ENCODE measurements at places on chromosomes 11 and 22. TPM values are rescaled to one million over a fixed set of nuclear protein-coding genes. Genes with fewer than 3 reads are reported as not detected.
A peak's percentile ranks its signal among the peaks of the same experiment; 100 is the strongest.

The RAB38 gene
- not detected for total RNA-seq

DNA sequence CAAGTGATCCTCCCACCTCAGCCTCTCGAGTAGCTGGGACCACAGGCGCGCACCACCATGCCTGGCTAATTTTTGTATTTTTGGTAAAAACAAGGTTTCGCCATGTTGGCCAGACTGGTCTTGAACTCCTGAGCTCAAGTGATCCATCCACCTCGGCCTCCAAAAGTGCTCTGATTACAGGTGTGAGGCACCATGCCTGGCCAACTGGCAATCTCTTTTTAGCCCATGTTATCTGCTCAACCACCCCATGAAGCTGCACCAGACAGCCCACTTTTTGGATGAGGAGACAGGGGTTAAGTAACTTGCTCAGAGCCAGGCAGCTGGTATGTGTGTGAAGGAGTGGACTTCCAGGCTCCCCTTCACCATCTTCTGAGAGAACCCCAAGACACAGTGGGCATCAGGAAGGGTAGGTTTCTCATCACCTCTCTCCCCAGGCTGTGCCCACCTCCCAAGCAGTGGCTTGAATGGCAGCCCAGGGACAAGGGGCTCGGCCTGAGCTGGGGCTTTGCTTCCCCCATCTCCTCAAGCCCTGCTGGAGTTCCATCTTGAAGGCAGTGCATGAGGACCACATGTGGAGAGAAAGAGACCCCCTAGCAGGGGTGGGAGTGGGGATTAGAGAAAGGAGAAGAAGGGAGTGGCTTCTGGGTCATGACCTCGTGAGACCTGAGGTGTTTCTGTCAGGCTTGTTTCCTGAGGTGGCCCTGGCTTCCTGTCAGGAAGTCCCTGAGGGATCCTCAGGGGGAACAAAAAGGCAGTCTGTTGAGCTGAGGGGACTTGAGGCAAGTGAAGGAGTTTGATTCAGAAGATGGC is 87.5 kb upstream of the PARVA start:
- H3K36me3 ChIP-seq = no peaks in the 10 kb centered on the region
- DNase-seq = no peak
- no peak overlapping the region for H3K27ac ChIP-seq
- H3K27me3 ChIP-seq = no peaks in the 10 kb centered on the region
- no peak overlapping the region for H3K4me3 ChIP-seq
- peaks cover 41% of the 10 kb centered on the region for H3K4me1 ChIP-seq

The IRAG1 gene
- total RNA-seq = 0.29 TPM

The OR5P2 gene
- total RNA-seq = not detected

- H3K27ac ChIP-seq = no peak overlapping the region
- H3K4me3 ChIP-seq = no peak overlapping the region
- DNase-seq = no peak
Observed at GRCh38 chr22:48436201-48436931, 1391.3 kb downstream of the BRD1 start.

DNA sequence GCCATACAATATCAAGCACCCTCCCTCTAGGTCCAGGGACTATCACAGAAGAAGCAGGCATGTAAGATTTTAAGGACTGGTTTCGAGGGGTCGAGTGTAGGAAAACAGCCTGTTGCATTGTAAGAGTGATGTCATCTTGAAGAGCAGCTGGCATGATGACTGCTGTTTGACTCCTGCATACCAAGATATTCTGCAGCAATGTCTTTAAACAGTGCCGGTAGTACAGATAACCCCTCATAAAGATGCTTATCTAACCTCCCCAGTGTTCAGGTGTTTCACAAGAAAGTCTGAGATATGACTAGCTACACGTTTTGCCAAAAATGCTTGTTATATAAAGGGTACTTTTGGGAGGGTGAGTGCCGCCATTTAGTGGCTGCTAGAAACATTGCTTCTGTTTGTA is 12.0 kb downstream of the FAM111A start:
- H3K27me3 ChIP-seq = no peaks in the 10 kb centered on the region
- DNase-seq = peak; percentile 7
- no peak overlapping the region for H3K4me3 ChIP-seq
- no peak overlapping the region for H3K27ac ChIP-seq

DNA sequence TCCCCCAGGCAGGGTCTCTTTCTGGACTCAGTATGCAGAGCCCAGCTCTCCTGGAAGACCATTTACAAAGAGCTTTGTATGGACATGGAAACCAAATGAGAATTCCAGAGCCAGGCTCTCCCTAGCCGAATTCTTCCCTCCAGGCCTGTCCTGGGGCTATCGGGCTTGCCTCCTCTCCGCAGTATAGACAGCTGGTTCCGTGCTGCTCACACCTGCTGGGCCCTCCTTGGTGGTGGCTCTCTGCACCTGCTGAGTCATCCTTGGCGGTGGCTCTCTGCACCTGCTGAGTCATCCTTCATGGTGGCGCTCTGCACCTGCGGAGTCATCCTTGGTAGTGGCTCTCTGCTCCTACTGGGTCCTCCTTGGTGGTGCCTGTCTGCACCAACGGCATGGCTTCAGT is 743.5 kb downstream of the BRD1 start:
- peak; percentile 2 for DNase-seq
- H3K27me3 ChIP-seq = no peaks in the 10 kb centered on the region
- no peaks in the 10 kb centered on the region for H3K36me3 ChIP-seq
- H3K4me3 ChIP-seq = no peak overlapping the region
- no peak overlapping the region for H3K27ac ChIP-seq

All from PC-3 (cell line).